ENCODE measurements at places on chromosomes 3 and 15.

DNA sequence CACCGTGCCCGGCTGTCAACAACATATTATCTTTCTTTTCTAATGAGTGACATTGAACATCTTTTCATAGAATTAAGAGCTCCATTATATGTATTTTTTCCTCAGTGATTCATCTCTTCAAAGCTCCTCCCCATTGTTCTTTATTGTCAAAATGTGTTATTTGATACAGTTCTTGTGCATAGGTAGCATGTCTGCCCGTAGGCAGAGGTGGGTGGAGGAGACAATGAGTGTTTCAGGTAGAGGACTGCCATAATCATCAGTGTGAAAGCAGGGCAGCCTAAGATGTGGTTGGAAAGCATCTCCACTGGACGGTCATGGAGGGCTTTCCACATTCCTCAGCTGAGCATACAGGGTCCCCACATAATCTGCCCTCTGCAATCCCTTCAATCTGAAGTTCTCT, 452.0 kb upstream of the MCTP2 start:
- no peak for DNase-seq

DNA sequence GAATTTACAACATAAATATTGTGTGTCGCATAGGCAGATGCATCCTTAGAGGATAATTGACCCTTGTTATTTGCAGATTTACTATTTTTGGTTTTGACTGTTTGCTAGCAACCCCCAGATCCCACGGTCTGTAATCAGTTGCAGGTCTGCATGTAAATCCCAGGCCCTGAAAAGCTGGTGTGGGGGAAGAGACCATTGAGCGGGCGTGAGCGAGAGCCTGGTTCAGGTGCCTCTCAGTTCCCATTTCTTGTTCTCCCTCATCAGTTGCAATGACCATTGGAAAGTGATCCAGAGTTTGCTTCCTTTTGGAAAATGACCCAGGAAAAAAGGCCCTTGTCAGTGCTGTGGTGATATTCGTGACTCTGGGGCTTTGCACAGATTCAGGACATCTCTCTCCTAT, 238.9 kb downstream of the UACA start:
- no peak for DNase-seq

DNA sequence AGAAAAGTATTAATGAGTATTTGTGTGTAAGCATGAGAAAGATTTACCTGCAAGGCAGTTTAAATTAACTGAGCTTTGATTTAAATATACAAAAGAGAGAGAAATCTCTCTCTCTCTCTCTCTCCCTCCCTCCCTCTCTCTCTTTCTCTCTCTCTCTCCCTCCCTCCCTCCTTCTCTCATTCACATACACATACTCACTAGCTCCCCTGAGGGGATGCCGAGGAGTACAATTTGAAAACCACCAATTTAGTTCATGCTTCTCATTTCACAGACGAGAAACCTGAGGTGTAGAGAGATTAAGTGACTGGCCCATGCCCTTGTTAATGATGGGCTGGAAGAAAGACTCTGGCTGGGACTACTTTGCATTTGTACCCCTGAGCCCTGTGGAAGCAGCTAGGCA, 59.4 kb downstream of the MECOM start:
- no peak for DNase-seq

DNA sequence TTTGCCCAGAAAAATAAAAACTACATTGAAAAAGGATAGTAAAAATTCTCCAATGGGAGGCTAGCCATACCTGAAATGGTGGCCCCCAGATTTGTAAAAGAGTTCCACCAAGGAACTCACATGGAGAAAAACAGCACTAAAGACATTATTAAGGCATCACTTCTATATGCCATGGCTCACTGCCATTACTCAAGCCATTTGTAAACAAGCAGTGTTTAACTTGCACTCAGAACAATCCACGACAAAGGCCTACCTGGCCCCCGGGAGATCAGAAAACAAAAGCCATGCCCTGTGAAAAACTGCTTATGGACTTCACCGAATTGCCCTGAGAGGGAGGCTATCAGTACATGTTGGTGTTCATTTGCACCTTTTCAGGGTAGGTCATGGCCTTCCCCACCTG, 19.6 kb downstream of the CCR8 start:
- DNase-seq: no peak

DNA sequence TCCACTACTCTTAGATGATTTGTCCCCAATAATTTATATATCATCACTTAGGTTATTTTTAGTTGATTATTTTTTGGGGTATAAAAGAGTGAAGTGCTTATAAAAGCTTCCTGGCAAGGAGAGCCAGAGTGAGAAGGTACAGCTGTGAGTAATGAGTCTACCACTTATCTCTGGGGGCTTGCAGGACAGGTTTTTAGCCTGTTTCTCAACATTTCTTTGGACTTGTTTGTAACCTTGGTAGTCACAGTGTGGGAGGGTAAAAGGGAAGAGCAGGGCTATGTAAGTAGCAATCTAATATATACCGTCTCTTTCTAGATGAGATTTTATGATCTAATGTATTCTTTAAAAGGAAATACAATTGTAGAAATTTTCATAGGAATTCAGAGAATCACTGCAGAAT, 321.3 kb upstream of the GOLIM4 start:
- no peak for DNase-seq

GRCh38 chr3:35900079-35900478, 260.8 kb downstream of the ARPP21 start:
- no peak for DNase-seq

GRCh38 chr15:45401665-45402161, 23.4 kb upstream of the GATM start:
- no peak for DNase-seq

DNA sequence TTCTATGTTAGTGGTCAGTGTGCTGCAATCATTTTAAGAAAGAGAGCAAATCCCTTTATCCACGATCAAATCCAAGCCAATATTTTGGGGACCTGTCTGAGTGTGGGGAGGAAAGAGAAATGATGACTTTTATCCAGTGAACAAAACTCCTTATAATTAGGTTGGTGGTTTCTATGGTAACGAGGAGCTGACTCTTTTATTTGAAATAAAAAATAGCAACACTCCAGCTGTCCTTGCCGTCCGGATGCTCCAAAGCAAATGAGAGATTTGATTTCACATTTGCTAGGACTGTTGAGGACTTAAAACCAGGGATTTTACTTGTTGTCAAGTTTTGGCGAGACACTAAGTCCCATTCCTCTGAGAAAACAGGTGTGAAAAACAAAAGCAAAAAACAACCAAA, 154.0 kb upstream of the PRICKLE2 start:
- no peak for DNase-seq

DNA sequence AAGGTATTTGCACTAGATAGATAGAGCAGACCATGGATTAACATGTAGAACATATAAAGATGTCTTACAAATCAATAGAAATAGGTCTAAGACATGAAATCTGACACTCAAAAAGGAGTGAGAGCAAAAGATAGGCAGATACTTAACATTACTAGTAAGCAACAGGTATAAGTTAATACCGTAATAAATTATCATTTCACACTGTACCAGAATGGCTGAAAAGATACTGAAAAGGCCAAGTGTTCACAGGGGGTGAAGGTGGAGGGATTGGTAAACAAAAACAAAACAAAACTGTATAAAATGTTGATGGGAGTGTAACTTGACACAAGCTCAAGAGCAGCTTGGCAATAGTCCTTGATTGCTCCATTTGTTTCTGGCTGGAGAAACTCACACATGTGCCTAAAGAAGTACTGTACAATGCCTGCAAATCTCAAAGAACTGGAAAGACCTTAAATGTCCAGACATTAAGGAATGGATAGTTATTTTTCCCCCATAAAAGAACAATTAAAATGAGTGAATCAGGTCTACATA, 3.5 kb downstream of the NSMCE3 start:
- no peak for DNase-seq

- no peak for DNase-seq
Observed at GRCh38 chr3:46517016-46517783, 19.4 kb downstream of the RTP3 start.
